ENCODE measurements at places on chromosomes 1 and 21.

DNA sequence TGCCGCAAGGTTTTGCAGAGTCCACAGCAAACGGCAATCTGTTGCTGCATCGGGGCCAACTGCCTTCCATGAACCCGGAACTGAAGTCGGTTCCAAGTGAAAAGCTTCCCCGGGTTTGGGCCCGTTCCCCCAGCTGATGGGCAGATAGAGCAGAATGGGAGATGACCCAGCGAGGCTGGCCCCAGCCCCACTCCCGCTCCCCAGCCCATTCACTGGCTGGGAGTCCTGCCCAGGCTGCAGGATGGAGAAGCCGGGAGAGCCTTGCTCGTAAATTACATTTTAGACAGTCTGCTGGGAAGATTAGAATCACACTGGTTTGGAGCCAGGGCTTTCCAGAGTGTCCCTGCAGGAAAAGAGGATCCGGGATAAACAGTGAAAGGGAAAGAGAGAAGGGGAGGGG is 31.6 kb upstream of the PAX7 start:
- DNase-seq = no peak

- no peak for DNase-seq
These were observed 915 bp downstream of the CDC20 start for GRCh38 chr1:43359696-43360095.

DNA sequence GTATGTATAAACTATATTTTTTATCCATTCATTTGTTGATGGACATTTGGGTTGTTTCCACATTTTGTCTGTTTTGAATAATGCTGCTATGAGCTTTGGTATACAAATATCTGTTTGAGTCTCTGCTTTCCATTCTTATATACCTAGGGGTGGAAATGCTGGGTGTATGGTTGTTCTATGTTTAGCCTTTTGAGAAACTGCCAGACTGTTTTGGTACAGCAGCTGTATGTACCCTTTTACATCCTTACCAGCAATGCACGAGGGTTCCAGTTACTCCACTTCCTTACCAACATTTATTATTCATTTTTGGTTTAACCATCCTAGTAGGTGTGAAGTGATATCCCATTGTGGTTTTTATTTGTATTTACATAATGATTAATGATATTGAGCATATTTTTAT is 13.9 kb downstream of the RASAL2 start:
- DNase-seq = no peak

GRCh38 chr1:168939110-168939946 is 167.2 kb upstream of the ATP1B1 start:
- no peak for DNase-seq

DNA sequence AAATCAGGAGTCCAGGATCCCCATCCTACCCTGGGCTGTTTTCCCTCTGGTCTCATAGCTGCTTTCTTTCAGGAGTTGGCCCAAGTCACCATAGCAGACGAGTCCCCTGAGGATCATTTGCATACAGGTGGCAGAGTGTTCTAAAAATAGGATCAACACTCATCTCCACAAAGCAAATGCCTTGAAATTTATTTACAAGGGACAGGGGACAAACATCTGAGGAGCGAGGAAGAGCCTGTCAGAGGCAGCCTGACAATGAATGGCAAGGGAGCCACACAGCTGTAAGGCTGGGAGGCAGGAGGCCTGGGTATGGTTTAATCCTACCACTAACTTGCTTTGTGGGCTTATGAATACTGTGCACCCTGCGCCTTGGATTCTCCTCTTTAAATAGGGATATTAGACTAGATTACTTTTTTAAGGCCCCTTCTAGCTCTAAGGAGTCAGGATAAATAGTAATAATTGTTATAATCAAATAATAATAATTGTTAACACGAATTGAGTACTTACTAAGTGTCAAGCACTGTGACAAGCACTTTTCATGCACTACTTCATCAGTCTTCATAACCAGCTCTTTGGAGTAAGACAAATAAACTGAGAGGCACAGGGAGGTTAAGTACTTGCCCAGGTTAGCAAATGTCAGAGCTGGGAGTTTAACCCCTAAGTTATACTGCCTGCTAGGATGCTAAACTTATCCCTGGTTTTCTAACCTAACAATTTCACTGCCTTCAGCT is 34.5 kb downstream of the RAB3B start:
- no peak for DNase-seq

- peak; percentile 25 for DNase-seq
These were observed 10.8 kb downstream of the THEM4 start for GRCh38 chr1:151898519-151898991.

DNA sequence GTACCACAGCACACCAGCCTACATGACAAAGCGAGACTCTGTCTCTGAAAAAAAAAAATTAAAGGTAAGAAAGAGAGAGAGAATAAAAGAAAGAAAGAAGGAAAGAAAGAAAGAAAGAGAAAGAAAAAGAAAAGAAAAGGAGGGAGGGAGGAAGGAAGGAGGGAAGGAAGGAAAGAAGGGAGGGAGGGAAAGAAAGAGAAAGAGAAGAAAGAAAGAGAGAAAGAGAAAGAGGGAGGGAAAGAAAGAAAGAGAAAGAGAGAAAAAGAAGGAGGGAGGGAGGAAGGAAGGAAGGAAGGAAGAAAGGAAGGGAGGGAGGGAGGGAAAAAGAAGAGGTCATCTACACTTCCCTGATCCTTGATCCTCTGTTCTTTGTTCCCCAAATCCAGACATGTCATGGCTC is 104.8 kb upstream of the GJB5 start:
- DNase-seq = no peak

- no peak for DNase-seq
These were observed 16.7 kb upstream of the FABP3 start for GRCh38 chr1:31389616-31390015.

- DNase-seq = no peak
These were observed 11.6 kb upstream of the ETS2 start for GRCh38 chr21:38793926-38794713.

DNA sequence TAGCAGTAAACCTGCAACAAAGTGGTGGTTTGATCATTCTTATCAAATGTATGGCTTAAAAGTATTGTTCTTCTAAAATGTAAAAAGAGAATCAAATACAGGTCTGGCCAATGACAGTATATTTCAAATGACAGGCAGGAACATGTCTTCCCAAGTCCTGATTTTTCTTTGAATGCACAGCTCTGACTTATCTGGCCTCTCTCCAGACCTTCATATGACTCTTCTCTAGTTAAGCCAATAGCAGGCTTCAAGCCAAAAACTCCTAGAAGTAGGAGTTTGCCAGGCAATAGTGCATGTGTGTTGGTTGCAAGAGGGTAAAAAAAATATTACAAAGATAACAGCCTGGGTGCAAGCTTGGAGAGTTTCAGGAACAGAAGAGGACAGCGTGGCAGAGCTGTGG is 345.5 kb downstream of the SMYD3 start:
- DNase-seq = no peak

- no peak for DNase-seq
These were observed 37.4 kb downstream of the PCAT6 start for GRCh38 chr1:202848191-202848542.

DNA sequence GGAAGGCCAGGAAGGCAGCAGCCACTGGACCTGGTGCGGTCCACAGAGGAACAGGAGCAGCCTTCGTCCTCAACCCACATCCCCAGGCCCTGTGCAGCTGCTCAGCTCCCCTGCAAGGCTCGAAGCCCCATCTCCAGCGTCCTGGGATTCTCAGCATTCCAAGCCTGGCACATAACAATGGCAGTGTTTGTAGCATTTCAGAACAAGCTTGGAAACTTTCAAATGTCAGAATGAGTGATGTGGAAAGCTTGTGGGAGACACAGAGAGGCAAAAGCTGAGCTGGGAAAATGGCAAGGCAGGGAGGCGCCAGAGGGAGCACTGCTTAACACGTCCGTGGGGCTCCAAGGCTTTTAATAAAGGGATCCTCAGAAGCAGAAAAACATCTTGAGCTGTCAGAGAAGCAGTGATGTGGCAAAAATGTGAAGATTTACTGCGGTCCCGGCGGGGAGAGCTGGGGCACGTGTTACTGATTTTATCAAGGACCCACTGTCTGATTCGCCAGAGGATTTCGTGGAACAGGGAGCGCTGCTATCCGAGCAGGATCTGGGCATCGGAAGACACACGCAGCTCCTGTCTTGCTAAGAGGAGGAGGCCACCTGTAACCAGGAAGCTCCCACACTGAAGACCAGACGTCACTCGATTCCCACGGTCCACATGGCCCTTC is 38.1 kb downstream of the TOMM20 start:
- no peak for DNase-seq

DNA sequence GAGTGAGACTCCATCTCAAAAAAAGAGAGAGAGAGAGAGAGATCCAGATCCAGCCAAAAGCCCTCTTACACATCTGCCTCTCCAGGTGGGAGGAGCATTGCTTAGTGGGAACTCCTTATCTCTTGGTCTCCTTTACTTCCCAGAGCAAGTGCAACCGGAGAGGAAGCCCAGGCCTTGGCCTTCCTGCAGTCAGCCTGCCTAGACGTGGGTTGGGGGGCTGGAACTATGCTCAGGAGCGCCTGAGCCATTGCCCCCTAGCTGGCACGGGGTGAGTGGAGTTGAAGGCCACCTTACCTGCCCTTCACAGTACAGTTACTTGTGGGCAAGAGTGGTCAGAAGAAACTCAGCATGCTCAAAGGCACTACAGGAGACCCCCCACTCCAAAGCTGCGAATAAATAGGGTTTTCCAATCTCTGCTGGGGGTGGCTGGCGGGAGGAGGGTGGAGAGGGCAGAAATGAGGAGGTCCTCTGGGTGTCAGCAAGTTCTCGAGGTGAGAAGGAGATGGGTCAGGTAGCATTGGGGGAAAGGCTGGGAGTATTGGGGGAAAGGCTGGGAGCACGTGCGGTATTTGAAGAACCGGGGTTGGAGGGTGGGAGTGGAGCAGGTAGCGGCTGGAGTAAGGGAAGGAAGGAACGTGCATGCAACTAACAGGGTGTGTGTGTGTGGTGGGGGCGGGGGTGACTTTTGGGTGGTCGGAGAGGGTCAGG is 4.7 kb upstream of the DMBX1 start:
- no peak for DNase-seq

DNA sequence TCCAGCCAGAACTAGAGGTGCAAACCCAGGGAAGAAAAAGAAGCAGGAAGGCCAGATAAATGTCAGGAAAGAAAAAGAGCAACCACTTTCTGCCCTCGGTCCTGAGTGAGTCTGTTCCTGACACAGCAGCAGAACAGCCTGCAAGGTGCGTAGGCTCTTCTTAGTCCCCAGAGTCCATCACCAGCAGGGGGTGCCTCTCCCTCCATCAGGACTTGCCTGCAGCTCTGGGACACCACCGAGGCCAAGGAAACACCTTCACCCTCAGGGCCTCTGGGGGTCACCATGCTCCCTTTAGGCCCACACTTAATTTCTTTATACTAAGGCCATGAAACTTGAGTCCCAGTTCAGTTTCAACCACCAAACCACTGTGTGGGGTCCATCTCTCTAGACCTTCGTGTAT is 43.7 kb upstream of the NFASC start:
- DNase-seq = peak; percentile 28

GRCh38 chr1:85992791-85993190 is 163.8 kb downstream of the COL24A1 start:
- no peak for DNase-seq

DNA sequence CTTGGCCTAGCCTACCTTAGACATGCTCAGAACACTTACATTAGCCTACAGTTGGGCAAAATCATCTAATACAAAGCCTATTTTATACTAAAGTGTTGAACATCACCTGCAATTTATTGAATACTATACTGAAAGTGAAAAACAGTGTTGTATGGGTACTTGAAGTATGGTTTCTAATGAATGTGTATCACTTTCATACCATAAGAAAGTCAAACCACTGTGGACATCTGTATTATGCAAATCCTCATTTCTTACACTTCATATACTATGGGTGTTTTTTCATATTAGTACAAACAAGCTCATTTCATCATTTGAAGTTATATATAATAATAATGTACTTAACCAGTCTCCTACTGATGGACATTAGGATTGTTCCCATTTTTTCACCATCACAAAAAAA is 41.2 kb downstream of the TDRD5 start:
- no peak for DNase-seq

- peak; percentile 4 for DNase-seq
These were observed 41.3 kb downstream of the ARID4B start for GRCh38 chr1:235286667-235287066.

DNA sequence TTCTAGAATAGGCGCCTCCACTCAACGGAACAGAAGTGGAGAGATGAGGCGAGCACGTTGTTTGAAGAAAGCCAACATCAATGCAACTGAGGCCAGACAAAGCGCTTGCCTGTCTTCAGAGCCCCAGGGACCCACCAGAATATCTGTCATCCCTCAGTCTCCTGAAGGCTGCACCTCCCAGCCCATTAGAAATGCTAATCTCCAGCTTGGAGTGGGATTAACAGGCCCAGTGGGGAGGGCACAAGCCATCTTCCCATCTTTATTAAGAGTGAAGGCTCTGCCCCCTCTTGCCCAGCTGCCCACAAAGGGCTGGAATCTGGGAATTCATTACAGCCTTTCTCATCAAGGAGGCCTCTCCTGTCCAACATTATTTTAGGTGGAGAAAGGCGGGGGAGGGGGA is 16.8 kb upstream of the CNTN2 start:
- no peak for DNase-seq

GRCh38 chr1:228849011-228849541 is 113.8 kb downstream of the RHOU start:
- no peak for DNase-seq

- no peak for DNase-seq
These were observed 382.1 kb upstream of the B3GALT2 start for GRCh38 chr1:193568512-193568911.

GRCh38 chr1:21322681-21323016 is 32.4 kb upstream of the ECE1 start:
- DNase-seq = no peak

DNA sequence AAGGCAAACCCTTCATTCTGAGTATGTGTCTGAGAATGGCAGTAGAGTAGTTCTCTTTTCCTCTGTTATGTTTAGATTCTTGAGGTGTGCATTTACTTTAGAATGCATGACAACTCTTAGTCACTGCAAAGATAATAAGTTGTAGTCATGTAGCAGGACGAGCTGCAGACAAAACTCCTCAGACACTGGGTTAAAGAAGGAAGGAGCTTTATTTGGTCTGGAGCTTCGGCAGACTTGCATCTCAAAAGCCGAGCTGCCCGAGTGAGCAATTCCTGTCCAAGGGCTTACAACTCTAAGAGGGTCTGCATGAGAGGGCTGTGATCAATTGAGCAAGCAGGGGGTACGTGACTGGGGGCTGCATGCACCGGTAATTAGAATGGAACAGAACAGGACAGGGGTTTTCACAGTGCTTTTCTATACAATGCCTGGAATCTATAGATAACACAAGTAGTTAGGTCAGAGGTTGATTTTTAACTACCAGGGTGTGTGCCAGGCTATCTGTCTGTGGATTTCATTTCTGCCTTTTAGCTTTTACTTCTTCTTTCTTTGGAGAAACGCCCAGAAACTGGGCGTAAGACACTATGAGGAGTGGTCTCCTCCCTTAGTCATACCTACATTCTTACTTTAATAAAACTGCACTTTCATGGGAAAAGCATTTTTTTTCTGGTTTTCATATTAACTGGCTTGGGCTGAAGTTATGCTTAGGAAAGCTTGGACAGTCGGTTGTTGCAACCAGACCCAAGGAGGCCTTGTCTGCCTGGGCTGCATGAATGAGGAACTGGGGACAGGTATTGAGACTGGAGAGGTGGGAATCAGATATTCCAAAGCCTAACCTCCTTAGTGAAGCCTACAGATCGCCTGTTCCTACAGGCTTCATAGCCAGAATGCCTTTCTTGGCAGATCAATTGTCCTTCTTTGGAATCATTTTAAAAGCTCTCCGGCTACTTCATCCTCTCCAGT is 115.1 kb downstream of the RHOU start:
- DNase-seq = no peak
